ENCODE measurements at places on chromosomes 7 and 10. TPM values are rescaled to one million over a fixed set of nuclear protein-coding genes. Genes with fewer than 3 reads are reported as not detected.
A peak's percentile ranks its signal among the peaks of the same experiment; 100 is the strongest.

TSPAN15 gene
- 4.3 TPM for total RNA-seq

PRKCQ gene
- total RNA-seq: 87.3 TPM

C10orf62 gene
- total RNA-seq: not detected

PTCD1 gene
- 3.2 TPM for total RNA-seq

CRPPA gene
- total RNA-seq: 0.17 TPM

ARHGAP22 gene
- 0.42 TPM for total RNA-seq

GRCh38 chr10:119342335-119342734 lies 135.0 kb downstream of the GRK5 start:
- H3K27ac ChIP-seq: no peak overlapping the region
- H3K4me3 ChIP-seq: no peak overlapping the region
- H3K36me3 ChIP-seq: peaks cover 3% of the 10 kb centered on the region
- no peaks in the 10 kb centered on the region for H3K4me1 ChIP-seq
- DNase-seq: no peak

- no peaks in the 10 kb centered on the region for H3K4me1 ChIP-seq
- no peak overlapping the region for H3K4me3 ChIP-seq
- no peaks in the 10 kb centered on the region for H3K36me3 ChIP-seq
- H3K27ac ChIP-seq: no peak overlapping the region
- H3K27me3 ChIP-seq: peaks cover 15% of the 10 kb centered on the region
These were observed 40.3 kb downstream of the NRCAM start for GRCh38 chr7:108415821-108416536.

DNA sequence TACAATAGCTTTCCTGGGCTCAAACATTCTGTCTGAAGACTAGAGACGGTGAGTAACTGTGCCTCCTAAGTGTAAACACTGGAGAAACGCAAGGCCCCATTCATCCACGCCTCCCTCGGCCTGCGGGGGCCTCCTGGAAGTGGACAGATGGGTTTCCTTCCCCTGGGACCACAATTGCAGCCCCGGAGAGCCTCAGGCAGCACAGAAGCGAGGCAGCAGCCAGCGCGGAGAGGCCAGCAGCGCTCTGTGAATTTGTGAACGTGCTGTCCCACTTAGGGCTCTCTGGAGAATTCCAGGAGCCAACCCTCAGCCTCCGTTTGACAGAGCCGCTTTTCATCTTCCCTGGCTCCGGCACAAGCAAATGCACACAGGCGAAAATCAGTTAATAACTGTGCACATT lies 23.2 kb upstream of the CALN1 start:
- no peak overlapping the region for H3K4me3 ChIP-seq
- no peak for DNase-seq
- H3K27me3 ChIP-seq: no peaks in the 10 kb centered on the region
- no peak overlapping the region for H3K27ac ChIP-seq
- H3K4me1 ChIP-seq: no peaks in the 10 kb centered on the region
- no peaks in the 10 kb centered on the region for H3K36me3 ChIP-seq

- DNase-seq: no peak
- H3K4me1 ChIP-seq: no peaks in the 10 kb centered on the region
- H3K27me3 ChIP-seq: no peaks in the 10 kb centered on the region
- no peak overlapping the region for H3K27ac ChIP-seq
These were observed 33.1 kb downstream of the RCC1L start for GRCh38 chr7:75040512-75040911.

DNA sequence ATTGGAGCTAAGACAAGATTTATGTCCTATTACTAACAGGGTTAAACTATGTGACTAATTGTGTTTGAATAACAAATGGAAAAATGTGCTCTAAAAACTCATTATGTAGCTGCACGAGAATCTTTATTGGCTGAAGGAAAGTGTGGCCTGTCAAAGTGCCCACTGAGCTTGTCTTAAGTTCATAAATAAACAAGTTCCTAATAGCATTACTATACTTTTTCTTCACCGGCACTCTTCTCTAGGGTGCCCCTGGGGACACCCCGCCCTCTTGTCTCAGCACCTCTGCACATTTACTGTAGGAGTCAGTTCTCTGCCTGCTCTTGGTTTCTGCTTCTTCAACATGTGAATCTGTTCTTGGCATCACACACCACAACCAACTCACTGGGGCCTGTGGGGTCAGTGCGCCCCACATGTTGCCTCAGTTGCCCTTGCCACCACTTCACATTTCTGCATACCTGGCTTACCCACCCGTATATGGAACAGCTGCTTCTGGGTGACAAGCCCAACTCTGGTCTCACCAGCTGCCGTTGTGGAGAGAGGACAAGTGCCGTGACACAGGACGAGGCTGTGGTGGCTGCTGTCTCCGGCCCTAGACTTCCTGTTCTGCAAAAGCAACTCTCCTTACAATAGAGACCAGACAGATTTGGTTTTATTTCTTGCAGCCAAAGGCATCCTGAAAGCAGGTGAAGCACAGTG lies 96.3 kb upstream of the DDC start:
- H3K36me3 ChIP-seq: no peaks in the 10 kb centered on the region
- DNase-seq: peak; percentile 57
- peaks cover 53% of the 10 kb centered on the region for H3K4me1 ChIP-seq

DNA sequence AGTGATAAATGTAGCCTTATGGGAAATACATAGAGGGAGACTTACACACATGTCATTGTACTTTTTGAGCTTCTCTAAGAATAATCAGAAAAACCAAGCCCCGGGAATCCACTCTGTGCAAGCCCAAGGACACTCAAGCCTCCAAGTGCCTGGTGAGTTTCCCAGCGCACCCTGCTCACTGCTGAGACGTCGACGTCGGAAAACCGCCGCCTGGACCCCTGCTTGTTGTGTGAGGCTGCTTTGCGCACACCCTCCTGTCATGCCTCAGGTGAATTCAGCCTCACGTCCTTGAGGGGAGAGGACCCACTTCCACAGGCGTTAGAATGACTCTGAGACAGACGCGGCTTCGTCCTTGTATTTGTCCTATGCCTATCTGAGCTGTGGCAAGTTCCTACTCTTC lies 368.4 kb upstream of the AKR1E2 start:
- no peaks in the 10 kb centered on the region for H3K4me1 ChIP-seq
- no peak overlapping the region for H3K27ac ChIP-seq
- H3K4me3 ChIP-seq: no peak overlapping the region
- no peaks in the 10 kb centered on the region for H3K27me3 ChIP-seq

DNA sequence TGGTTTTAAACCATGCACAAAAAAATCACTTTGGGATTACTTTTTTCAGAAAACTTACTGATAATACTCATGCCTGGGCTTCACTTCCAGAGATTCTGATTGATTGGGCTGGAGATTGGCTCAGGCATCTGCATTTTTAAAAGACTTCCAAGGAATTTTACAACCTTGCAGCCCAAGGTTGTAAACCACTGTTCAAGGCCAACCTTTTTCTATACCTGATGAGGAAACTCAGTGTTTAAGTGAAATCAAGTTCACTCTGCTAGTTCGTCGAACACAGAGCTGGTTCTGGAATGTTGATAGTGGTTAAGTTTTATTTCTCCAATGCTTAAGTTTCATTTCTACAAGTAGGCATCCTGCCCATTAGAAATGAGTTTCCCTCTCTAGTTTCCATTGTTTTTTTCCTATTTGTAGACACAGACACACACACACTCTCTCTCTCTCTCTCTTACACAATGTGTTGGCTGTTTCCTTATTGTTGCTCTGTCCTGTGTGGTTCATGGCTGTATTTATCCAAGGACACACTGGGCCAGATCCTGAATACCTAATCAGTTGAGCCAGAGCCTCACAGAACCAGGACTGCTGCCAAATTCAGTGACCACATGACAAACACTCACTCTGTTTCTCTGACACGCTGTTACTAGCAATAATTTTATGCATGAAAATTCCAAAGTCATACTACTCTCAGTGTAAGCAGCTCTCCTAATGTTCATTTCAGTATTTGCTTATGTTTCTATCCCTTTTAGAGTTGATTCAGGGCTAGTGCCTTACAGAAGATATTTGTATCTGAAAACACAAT lies 3.7 kb upstream of the IFIT1B start:
- no peaks in the 10 kb centered on the region for H3K27me3 ChIP-seq
- DNase-seq: no peak
- H3K36me3 ChIP-seq: no peaks in the 10 kb centered on the region
- no peak overlapping the region for H3K4me3 ChIP-seq
- H3K27ac ChIP-seq: no peak overlapping the region

Data from CD4-positive, CD25-positive, alpha-beta regulatory T cell (primary cell).